H9 (cell line): ENCODE measurements at places on chromosomes 7 and 10.

DNA sequence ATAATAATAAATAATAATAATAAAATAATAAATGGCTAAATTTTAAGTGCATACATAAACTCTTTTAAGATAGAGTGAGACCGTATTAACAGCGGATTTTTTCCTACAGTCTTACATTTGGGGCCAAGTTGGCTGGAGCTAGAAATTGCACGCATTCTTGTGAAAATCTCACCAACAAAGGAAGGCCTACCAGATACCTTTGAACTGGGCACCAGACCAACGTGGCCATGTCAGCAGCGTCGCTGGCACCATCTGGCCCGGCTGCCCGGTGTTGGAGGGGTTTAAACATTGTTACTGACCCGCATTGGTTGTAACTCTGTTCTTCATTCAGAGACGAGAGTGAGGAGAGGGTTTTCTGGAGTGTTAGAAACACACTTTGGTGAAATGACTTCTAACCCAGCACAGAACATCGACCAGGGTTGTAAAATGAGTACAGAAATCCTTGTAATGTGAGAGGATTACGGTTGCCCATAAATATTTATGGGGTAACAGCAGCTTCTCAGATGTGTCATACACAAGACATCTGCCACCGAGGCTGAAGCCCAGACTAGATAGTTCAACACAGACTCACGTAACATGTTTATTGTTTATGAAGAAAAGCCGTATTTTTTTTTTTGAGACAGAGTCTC, 34.6 kb upstream of the UNCX start:
- no peak overlapping the region for H3K27ac ChIP-seq
- DNase-seq = no peak
- H3K4me1 ChIP-seq = no peaks in the 10 kb centered on the region
- no peak overlapping the region for H3K4me3 ChIP-seq
- H3K27me3 ChIP-seq = no peaks in the 10 kb centered on the region
- no peaks in the 10 kb centered on the region for H3K36me3 ChIP-seq

DNA sequence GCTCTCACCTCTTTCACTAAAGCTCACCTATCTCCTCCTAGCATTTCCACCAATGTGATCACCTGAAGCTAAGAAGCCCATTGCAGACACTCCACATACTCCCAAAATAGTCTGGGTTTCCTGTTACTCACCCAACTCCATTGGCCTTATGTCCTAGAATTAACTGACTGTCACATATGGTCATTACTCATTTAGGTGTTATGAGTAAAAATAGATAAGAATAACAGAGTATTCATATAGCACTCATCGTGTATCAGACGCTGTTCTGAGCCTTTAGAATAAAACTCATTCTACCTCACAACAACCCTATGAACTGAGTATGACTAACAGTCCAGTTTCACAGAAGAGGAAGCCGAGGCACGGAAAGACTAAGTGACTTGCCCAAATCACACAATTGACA, 174.2 kb upstream of the NPVF start:
- DNase-seq = no peak
- no peaks in the 10 kb centered on the region for H3K36me3 ChIP-seq
- no peaks in the 10 kb centered on the region for H3K4me1 ChIP-seq
- H3K27ac ChIP-seq = no peak overlapping the region
- H3K27me3 ChIP-seq = no peaks in the 10 kb centered on the region
- no peak overlapping the region for H3K4me3 ChIP-seq

DNA sequence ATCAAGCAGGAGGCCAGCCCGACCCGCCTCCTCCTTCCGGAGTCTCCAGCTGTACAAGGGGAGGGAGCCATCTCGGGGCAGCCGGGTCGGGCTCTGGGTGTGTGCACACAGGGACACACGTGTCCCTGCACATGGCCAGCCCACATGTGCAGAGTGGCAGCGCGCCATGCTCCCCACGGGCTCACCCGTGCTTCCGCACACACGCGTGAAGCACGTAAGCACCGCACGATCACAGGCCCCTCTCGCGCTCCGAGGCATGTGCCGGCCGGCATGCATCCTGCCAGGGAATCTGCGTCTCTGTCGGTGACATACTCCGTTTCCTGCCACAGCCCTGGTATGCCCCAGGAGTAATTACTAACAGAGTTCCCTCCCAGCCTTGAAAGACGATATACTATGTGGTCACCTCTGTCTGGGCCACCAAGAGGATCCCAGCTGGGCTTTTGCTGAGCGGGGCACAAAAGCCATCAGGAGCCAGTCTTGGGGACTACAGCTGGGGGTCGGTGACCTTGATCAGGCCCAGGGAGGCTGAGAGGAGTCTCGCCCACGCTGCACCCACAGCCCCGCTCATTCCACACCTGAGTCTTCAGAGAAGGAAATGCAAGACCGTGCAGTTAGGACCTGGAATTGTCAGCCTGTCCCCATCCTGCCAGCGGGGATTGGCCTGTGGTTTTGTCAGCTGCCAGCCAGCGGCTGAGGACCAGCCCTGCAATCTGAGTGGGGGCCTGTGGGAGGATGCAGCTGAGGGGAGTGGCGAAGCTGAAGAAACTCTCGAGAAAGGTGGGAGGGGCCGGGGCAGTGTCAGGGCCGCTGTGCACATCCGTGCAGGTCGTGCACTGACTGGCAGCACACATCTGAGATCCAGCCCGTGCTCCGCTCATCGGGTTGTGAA, 11.0 kb upstream of the LFNG start:
- H3K4me1 ChIP-seq = no peaks in the 10 kb centered on the region
- H3K36me3 ChIP-seq = no peaks in the 10 kb centered on the region
- H3K27ac ChIP-seq = no peak overlapping the region
- DNase-seq = no peak
- no peak overlapping the region for H3K4me3 ChIP-seq

GRCh38 chr7:67625257-67625737, 628.7 kb downstream of the TYW1 start:
- H3K4me3 ChIP-seq = peak overlapping the region; percentile 56
- no peaks in the 10 kb centered on the region; the same call in 1 of the 2 replicates for H3K4me1 ChIP-seq
- no peak overlapping the region for H3K27ac ChIP-seq
- H3K36me3 ChIP-seq = no peaks in the 10 kb centered on the region
- DNase-seq = peak; percentile 93

DNA sequence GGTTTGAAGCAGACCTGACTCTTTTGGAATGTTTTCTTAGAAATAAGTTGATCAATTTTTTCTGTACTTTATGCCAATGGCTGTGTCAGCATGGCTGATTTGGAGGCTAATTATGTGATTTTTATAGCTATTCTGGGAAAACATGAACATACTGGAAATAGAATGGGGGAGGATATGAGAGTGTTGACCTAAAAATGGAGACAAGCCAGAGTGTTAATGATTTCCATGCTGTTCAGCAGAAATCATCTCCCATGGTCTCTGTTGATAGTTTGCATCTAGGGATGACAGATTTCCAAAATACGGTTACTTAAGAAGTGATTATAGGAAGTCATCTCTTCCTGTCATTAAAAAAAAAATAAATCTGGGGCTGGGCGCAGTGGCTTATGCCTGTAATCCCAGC, 32.7 kb upstream of the DMTF1 start:
- H3K27me3 ChIP-seq = no peaks in the 10 kb centered on the region
- H3K4me3 ChIP-seq = no peak overlapping the region
- H3K36me3 ChIP-seq = no peaks in the 10 kb centered on the region
- H3K27ac ChIP-seq = no peak overlapping the region
- no peaks in the 10 kb centered on the region for H3K4me1 ChIP-seq

- no peak overlapping the region for H3K27ac ChIP-seq
- no peak overlapping the region for H3K4me3 ChIP-seq
- no peaks in the 10 kb centered on the region; the same call in 1 of the 2 replicates for H3K27me3 ChIP-seq
- peaks cover 8% of the 10 kb centered on the region; the same call in 2 of the 3 replicates for H3K36me3 ChIP-seq
- DNase-seq = no peak
Observed at GRCh38 chr10:80471001-80471400, 16.9 kb downstream of the TSPAN14 start.
